ENCODE measurements at places on chromosomes 7 and 10.

- no peak for DNase-seq
Measured at GRCh38 chr10:84563355-84563754, 235.0 kb downstream of the CCSER2 start.

GRCh38 chr7:81692146-81692905 lies 77.5 kb downstream of the HGF start:
- no peak for DNase-seq

DNA sequence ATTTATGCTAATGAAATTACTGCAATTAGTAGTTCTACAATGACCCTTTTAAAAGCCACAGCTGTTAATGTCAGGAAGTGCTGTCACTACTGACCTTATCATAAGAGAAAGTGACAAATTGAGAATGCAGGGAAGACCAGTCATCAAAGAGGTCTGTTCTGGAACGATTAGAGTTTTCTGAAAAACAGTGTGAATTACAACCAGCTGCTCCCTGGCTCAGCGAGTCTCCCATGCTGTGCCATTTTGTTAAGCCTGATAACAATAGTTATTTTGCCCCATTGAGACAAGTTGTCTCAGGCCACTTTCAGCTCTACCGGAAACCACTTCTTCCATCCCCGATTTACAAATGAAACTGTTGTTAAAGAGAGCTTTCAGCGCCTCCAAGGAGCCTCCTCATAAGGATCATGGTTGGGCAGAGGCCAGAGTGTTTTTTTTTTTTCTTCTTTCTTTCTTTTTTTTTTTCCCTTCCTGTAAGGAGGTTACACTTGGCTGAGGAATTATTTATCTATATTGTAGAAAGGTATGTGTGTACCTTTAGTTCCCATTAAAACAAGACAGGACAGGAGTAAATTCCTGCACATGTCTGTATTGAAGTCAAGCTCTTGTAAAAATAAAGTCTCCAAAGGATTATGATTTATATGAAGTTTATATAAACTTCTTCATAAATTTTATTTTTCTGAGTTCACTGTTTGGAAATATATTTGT lies 173.6 kb downstream of the CDCA7L start:
- DNase-seq = no peak

DNA sequence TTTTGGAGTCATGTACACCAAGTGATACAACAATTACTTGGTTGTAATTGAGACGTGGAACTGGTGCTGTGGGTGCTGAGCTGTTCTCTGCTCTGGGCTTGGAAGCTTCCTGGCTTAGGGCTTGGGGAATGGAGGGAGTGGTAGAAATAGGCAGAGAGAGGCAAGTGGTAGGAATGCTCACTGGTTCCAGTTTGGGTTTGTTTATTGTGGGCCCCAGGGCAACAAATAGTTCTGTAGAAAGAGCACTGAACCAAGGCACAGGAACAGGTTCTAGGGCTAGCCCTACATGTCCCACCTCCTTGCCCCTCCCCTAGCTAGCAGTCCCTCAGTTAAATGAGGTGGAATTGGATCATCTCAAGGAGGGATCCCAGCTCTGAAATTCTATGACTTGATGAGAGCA lies 166.7 kb upstream of the HPS1 start:
- no peak for DNase-seq

DNA sequence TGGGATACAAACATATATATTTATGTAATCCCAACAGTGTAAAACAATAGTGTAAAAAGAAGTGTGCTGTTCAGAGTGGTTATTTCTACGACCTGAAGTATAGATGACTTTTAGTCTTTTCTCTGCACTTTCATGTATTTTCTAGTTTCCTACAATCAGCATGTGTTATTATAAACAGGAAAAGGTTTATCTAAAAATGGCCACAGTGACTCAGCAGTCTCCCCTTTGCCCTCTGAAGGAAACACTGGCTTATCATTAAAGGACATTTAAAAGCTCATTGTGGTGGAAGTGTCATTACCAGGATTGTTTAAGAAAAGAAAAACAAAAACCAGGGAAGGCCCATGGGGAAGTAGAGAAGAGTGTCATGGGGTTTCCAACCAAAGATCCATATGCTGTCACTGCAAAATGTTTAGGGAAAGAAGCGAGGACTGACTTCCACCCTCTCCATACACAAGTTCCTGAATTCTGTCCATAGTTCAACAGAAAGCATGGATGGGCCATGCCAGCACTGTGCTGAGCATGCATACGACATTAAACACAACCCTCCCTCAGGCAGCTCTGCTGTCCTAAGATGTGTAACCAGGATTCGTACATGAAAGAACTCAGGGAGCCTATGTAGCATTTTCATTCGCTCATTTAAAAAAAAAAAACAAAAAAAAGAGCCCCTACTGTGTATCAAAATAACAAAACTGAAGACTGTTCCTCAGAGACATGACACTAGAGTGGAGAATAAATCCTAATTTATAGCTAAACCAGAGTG lies 10.2 kb downstream of the CYREN start:
- DNase-seq = no peak

DNA sequence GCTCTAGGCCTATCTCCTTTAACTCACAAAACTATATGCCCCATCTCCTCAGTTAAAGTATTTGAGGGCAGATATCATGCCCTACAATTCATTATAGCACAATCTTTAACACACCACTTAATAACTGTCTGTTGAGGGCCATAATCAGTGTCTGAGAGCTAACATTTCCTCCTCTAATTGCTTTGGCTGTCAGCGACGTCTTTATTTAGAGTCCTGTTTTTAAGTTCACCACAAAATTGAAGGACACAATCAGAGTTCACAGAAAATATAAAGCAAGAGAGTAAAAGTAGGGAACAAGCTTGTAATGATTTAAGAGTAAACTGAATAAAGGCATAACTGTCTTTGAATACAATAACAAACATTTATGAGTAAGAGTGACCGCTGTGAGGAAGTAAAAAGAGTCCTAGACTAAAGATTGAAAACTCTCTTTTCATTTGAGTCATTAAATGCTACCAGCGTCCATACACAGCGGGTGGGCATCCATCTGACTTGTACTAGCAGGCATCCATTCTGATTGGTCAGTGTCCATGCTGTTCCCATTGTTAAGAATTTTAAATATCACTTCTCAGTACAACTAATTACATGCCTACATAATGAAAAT lies 38.4 kb upstream of the ABCB4 start:
- no peak for DNase-seq

GRCh38 chr7:157818701-157819454 lies 482.1 kb downstream of the DNAJB6 start:
- DNase-seq = no peak

GRCh38 chr7:111011520-111011919 lies 79.4 kb upstream of the LRRN3 start:
- DNase-seq = no peak

DNA sequence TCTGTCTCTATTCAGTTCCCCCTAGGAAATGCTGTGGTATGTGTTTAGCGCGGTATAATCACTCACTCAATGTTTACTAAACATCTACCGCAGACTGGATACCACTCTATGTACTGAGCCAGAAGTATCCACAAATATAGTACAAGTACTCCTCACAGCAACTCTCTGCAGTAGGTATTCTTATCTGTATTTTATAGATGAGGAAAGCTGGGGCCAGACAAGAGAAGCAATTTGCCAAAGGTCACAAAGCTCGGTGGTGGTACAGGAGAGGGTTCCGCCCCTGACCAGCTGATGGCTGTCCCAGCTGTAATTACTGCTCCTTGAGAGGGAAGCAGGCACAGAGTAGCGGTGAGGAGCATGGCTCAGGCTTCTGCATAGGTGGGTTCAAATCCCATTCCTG lies 184.1 kb downstream of the DOCK4 start:
- no peak for DNase-seq

DNA sequence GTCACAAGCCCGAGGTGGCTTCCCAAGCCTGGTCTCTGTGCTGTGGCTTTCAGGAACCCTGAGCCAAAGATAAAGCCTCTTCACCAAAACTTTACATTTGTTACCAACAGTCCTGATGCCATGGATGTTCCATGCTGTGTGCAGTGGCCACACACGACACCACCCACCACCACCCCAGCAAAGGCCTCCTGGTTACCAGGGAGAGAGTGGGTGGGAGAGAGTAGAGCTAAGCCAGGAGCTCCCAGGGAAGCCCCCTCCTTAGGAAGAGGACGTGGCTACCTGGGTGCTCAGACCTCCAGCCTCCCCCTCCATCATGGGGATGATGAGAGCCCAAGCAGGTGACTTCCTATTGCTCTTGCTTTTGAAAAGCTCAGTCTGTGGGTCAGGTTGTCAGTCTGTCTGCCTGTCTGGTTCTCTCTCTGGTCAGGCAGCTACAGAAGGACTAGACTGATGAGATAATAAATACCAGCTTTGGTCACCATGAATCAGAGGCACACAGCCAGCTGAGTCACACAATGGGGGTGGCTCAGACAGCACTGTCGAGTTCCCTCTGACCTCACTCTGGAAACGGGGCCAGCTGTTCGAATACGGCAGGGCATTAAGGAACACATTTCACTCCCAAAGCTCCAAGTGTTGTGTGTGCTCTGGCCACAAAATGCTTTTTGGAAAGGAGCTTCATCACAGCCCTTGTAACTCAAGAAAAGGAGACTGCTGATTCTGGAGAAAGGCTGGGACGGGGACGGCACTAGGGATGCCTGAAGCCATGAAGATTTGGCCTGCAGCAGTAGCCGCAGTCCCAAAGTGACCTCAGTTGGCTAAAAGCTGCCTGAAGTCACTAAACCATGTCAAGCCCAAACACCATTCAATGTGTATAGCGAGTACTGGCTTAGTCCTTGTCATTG lies 166.0 kb downstream of the FANK1 start:
- no peak for DNase-seq

DNA sequence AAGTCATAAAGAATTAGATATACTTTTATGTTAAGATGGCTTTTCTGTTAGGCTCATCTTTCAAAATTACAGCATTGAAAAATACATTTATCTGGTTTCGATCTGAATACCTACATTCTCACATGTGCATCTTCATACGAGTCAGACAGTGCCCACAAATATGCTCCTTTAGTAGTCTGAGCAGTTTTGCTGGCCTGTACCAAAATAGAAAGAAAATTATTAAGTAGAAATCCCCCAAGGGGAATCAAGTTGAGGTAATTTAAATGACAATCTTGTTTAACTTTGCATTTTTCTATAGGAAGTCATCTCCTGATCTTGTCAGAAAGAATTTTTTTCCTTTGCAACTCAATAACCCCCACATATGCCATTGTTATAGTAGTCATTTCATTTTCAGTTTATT lies 287.4 kb upstream of the SEMA3D start:
- no peak for DNase-seq

- no peak for DNase-seq
Measured at GRCh38 chr7:51764976-51765375, 448.4 kb upstream of the COBL start.

DNA sequence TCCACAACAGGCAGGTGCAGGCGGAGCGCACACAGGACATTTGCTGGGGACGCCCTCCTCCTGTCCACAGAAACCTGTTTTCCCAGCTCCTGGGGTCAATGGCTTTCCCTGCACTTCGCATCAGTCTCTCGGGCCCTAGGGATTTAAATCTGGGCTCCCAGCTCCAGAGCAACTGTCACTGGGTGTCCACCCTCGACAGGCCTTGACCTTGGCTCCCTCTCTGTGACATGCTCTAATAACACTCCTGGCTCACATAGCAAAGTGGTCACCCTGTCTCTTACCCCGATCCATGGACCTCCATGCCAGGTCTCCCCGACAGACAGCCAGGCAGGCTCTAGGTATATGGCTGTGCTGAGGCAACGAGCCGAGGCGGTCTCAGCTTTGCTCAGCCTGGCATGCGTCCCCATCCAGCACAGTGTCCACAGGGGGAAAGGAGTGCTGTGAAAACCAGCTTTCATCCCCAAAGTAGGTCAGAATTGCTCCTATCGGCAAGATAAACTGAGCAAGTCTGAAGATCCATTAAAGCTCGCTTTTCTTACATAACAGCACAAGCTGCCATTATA lies 195.6 kb downstream of the TNS3 start:
- no peak for DNase-seq

- DNase-seq = peak; percentile 60
Measured at GRCh38 chr10:33134011-33134751, 176.2 kb upstream of the ITGB1 start.

DNA sequence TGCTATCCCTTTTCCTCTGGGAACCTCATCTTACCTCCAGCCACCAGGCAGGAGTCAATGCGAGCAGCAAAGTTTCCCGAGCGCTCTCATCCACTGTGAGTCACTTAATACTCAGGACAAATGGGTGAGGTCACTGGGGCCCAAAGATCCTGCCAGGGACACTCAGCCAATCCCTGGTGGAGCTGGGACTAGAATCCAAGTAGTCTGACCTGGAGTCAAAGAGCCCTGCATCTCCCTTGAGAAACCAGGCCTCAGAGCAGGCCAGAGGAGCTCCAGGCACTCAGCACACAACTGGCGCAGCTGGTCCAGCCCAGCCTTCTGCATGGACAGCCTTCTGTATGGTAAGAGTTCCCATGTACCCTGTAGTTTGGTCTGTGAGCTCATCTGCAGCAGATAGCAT lies 142.3 kb downstream of the MAPK8 start:
- no peak for DNase-seq

DNA sequence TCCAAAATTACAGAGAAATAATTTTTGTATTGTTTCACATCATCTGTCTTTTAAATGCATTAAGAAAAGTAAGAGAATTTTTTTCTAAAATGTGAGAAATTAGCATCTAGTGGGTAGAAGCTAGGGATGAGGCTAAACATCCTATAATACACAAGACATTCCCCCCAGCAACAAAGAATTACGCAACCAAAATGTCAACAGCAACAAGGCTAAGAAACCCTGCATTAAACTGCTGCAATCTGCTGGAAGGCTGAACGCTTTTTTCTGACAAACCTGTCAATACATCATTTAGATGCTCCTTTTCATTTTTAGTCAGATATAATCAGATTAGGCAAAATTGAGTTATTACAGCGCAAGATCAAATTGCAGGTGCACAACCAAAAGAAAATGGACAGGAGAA lies 162.2 kb downstream of the C1GALT1 start:
- no peak for DNase-seq

GRCh38 chr7:116859323-116859722 lies 3.1 kb upstream of the CAPZA2 start:
- no peak for DNase-seq

GRCh38 chr7:19463581-19463980 lies 245.3 kb downstream of the POLR1F start:
- DNase-seq = no peak

GRCh38 chr7:13946181-13946580 lies 43.3 kb downstream of the ETV1 start:
- no peak for DNase-seq

DNA sequence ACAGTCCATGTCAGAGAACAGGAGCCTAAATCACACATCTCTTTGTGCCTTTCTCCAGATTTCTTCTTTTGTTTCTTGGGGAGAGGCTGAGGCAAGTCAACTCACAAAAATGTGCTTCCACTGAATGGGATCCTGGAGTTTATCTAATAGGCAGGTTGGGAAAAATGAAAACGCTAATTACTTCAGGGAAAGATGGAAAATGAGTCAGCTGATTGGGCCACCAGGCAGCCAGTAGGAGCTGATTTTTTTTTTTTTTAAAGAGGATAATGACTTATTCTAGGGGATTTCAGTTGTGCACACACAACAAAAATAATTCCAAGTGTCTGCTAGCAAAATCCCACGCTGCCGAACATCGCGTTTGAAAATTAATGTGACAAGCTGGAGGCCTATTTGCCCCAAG lies 412.8 kb upstream of the ZMIZ1 start:
- DNase-seq = no peak
